ENCODE measurements at places on chromosomes 7 and 10.

DNA sequence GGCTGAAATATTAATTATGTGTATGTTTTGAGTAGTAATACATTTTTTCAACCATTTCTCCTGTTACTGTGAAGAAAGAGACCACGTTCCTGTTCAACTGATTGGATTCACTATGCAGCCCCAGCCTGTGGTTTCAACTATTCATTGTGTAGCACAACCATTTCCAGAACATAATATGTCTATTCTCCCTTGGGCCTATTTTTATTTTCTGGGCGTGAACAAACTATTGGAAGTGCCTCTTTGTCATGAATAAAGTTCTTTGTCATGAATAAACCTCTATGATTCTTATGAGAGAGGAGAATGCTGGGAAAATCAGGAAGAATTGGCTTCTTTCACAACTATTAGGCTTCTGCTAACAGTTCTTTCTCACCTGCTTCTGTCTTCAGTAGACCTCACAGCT lies 152.4 kb downstream of the GNAT3 start:
- no peak for DNase-seq

GRCh38 chr7:11294965-11295364 lies 321.3 kb downstream of the PHF14 start:
- DNase-seq: no peak

DNA sequence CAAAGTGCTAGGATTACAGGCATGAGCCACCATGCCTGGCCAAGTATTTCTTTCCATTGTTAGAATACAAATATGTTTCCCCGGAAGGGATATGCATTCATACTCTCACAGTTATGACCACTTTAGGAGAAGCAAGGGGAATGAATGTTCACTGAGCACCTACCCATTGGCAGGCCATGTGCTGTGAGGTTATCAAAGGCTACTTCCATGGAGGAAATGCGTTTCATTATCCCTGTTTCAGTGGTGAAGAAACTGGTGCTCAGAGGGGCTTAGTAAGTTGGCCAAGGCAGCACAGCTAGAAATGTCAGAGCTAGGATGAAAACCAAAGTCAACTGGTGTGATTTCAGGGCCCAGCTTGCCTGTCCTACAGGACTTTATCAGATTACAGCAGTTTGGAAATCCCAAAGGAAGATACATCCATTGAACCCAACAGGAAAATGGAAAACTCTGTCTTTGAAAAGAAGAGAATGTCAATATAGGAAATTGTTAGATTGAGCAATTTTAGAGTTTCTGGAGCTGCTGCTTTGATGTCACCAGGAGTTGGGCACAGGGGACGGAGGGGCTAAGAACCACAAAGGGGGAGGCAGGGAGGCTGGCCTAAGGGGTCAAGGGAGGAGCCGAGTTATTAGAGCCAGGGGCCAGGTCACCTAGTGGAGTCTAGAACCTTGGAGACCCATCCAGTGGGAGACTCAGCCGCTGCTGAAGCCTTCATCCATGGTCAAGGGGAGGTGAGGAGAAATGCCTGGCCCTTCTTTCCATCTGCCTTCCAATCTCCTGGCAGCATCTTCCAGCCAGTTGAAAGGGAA lies 319.8 kb downstream of the FRMD4A start:
- DNase-seq: no peak

DNA sequence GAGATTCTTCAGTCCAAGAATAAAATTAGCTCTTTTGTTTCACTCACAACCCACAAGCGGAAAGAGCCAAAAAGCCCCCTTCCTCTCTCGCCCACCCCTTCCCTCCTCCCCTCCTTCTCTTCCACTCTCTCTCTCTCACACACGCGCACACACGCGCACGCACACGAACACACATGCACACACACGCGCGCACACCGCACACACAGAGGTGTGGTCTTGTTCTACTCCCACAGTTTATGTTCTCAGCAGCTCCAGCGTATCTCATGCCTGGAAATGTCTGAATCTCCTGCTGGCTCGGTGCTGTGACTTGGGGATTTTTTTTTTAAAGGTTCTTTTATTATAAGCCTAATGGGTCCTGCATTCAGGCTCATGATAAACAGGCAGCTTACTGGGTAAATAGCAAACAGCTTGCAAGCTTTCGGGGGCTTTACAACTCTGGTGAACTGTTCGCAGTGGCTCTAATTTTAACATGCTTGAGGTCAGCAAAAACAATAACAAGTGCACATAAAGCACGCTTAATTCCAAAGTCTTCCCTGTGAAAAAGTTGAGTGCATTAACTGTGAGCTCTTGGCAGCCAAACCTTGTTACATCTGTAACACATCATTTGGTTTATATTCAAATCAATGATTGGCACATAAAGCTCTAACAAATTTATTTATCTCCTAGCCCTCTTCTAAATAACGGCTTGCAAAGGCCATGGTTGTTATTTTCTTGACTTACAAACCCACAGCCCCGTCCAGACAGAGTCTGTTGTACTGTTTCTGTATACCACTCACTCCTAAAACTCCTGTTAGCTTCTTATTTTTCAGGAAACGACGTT lies 424.1 kb upstream of the MGMT start:
- DNase-seq: no peak

- DNase-seq: no peak
Measured at GRCh38 chr10:102580230-102580629, 64.0 kb upstream of the TRIM8 start.

DNA sequence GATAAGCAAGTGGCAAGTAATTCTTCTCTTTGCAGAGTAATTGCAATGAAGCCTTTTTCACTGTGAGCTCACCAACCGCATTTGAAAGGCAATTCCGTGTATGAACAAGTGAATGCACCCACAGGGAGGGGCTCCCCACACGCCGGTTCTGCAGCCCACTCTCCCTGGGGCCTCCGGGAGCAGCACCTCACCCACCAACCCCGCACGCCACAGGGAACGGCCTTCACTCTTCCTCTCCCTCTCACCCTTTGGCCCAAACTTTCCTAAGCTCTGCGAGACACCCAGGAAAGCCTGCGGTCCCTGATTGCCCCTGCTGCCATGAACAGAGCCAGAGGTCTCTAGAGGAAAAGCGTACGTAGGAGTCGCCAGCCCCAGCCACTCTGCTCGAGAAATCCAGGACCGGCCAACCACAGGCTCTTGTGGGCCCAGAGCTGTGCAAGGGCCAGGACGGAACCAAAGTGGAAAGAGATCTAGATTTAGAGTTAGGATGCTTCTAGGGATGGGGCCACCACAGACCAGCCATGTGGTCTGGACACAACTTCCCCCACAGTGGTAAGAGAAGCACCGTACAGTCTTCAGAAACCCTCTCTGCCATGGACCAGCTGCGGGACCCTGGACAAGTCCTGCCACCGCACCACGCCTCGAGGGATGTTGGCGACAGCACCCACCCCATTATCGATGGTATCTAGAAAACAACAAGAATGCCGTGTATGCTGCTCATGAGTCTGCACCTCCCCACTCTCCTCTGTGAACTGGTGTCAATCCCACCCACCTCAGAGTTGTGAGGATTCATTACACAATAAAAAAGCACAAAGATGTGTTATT lies 3.6 kb downstream of the WDR86 start:
- DNase-seq: no peak

DNA sequence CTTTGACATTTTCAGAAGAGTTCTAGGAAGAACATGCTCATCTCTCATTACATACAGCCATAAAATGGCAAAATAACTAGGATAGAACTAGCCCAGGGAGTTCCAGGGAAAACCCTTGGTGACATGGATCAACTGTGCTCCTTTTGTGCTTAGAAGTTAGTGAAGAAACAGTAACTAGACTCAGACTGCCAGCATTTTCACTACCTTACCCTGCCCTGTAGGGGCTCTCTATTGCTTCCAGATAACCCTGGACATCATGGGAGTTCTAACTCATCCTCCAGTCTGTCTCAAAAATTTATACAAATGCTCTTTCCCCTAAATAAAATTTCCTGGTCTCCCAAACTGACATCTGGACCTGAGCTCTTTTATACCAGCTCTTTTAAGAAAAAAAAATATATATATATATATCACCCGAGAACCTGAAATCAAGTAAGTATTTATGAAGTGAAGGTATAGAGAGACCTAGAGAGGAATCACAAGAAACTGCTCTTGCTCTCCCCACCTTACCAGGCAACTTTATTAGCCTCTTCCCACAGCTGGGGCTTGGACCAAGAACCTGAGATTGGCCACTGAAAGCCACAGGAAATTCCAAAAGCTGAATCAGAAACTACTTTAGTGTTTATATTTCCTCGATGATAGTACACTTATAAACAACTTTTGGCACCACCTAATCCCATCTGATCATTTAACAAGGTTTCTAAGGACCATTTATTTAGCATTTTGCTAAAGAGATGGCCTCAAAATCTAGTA lies 101.4 kb downstream of the RELN start:
- no peak for DNase-seq

GRCh38 chr7:44093102-44093641 lies 10.8 kb upstream of the POLM start:
- no peak for DNase-seq

- DNase-seq: no peak
Measured at GRCh38 chr7:117401293-117402002, 25.8 kb downstream of the ASZ1 start.

- DNase-seq: no peak
Measured at GRCh38 chr10:44020322-44021111, 364.4 kb downstream of the CXCL12 start.

DNA sequence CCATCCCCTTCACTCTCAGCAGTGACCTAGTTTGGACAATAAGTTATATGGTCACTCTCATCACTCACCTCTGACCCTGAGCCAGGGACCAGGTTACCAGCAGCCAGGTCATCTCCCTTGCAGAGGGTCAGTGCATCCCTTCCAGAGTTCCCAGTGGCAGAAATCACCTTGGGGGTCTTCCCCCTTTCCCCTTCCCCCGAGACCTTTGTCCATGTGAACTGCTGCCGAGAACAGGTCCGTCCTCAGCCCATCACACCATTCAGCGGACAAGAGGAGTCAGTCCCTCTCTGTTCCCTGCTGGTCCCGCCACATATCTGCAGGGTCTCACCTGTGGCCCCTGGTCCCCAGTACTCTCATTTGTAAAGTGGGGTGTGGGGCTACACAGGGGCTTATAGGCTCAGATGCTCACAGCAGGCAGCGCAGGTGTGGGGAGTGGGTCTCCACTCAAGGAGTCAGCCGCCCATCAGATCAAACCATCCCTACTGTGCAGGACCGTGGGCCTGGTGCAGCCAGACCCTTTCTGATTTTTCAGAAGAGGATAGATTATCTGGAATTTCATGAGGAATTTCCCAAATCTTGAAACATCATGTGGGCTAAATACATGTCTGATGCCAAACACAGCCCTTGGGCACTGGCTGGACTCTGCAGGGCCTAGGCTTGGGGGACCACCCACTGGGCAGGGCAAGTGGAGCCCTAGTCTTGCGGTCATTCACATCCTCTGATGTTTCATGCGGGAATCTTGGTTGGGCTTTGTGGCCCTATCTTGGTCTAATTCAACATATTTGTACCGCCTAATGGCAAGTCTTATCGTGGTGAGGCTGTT lies 6.5 kb downstream of the DEPP1 start:
- no peak for DNase-seq

DNA sequence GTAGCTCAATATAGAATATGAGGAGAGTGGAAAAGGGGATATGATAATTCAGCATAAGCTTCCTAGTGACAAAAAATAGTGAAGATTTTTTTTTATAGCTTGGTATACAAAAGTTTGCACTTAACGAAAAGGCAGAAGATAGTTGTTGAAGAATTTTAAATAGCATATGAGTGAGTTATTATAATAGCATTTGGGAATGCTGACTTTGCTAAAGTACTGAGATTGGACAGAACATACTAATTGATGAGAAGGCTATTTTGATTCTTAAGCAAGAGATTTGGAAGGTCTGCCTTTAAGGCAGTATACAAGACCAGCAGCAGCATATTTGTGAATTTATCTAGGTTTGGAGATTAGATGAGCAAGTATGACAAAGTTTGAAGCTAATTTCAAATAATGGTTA lies 600.9 kb upstream of the POT1 start:
- DNase-seq: no peak

DNA sequence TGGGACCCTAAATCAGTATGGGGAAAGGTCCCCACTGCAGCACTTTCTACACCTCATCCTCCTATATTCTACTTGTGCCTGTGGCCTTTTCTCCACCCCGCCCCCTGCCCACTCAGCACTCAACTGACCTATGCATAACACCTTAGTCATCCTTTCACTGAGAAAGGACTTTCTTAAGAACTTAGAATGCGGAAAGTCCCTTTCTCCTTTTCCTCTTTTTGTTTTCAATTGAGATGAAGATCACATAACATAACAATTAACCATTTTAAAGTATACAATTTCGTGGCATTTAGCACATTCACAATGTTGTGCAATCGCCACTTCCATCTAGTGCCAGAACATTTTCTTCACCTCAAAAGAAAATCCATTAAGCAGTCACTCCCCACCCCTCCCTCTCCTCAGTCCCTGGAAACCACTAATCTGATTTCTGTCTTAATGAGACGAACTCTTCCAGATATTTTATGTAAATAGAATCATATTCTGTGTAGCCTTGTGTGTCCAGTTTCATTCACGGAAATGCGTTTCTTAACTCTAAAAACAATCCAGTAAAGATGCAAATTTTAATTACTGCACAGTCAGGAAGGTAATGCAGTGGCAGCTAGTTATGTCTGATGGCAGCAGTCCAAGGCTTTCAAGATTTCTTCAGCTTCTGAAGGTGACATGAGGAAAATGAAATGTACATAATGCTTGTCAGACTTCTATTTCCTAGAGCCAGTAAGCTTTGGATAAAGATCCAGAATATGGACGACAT lies 41.7 kb downstream of the FAS start:
- no peak for DNase-seq

GRCh38 chr7:138151731-138152577 lies 75.7 kb downstream of the AKR1D1 start:
- no peak for DNase-seq

DNA sequence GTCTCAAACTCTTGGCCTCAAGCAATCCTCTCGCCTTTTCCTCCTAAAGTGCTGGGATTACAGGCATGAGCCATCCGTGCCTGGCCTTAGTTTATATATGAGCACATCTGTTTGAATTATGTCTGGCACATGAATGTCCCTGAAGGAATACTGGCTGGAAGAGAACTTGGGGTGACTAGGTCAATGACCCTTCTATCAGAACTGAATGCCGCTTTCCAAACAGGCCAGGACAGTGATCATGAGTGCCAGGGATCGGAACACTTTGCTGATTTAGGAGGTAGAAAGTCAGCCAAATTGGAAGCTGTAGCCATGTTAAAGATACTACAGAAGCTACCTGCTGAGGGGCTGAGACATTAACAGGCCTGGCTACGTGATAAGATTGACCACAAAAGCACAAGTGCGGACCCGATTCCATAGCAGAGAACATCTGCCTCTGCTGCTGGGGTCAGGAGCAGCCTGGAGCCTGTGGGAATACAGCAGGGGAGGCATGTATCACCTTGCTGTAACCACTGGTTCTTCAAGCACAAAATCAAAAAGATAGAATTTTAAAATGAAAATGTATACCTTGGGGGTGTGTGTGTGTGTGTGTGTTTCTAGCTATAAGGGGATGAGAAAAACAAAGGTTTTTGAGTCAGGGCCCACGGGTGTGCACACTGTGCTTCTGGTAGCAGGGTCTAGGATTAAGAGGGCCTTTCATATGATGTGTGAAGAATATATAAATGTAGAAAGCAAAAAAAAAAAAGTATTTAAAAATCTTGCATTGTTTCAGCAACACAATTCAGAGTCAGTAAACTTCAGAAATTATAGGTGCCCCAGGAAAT lies 293.7 kb downstream of the BBS9 start:
- no peak for DNase-seq
